ENCODE measurements at places on chromosomes 11 and 22. TPM values are rescaled to one million over a fixed set of nuclear protein-coding genes. Genes with fewer than 3 reads are reported as not detected.

Gene FOLH1
- not detected for total RNA-seq

Gene SYT7
- not detected for total RNA-seq

Gene HEPHL1
- not detected for total RNA-seq

Gene KCNJ11
- total RNA-seq: 0.56 TPM

GRCh38 chr11:61575886-61576861, 4.7 kb downstream of the SYT7 start:
- DNase-seq: no peak
- H3K4me3 ChIP-seq: no peak overlapping the region
- H3K36me3 ChIP-seq: no peaks in the 10 kb centered on the region

GRCh38 chr22:20847318-20847822, 11.2 kb downstream of the PI4KA start:
- peaks cover 33% of the 10 kb centered on the region for H3K4me1 ChIP-seq
- H3K27me3 ChIP-seq: no peaks in the 10 kb centered on the region
- H3K4me3 ChIP-seq: no peak overlapping the region
- peaks cover 2% of the 10 kb centered on the region for H3K36me3 ChIP-seq
- no peak overlapping the region for H3K27ac ChIP-seq
- no peak for DNase-seq

DNA sequence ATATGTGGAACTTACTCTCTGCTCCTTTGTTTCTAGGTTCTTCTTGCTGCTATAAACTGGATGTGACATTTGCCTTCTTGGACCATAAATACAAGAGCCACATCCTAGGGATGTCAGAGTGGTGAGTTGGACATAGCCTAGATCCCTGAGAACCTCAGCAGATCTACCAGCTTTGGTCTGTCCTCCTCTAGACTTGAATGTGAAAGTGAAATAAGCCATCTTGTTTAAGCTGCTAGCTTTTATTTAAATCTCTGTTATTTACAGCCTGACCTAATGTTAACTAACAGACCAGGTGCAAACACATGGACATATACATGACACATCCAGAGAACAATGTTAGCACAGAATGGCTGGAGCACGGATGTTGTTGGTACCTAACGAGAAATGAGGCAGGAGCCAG, 36.0 kb downstream of the SLN start:
- no peak overlapping the region for H3K27ac ChIP-seq
- H3K4me1 ChIP-seq: no peaks in the 10 kb centered on the region
- H3K36me3 ChIP-seq: no peaks in the 10 kb centered on the region
- peaks cover 9% of the 10 kb centered on the region for H3K27me3 ChIP-seq
- no peak for DNase-seq

DNA sequence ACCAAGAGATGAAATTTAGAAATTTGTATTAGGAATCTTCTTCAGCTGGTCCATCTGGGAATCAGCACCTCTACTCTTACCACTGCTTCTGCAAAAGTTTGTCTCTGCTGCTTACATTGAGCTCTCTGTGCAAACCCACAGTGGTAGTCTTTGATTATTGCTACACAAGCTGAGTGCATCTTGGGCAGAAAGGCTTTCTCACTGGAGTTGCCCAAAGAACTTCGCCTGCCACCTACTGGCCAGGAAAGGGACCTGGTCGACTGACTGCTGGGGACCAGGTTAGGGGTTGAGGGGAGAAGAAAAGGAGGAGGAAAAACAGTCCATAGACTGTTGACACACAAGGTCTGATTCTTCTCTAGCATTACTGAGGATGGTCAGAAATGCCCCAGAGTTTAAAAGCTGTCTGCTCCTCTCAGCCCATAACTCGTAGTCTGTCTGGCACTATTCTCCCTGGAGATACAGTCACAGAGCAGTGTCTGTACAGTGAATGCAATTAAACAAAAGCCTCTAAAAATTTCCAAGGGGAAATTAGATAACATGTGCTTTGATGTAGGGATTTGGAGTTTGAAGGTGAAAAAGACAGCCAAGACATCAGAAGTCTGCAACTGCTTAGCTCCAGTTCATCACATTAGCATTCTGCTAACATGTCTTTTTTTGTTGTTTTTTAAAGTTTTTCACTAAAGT, 215.0 kb upstream of the CTSC start:
- no peak overlapping the region for H3K4me3 ChIP-seq
- peaks cover 5% of the 10 kb centered on the region for H3K4me1 ChIP-seq
- peaks cover 3% of the 10 kb centered on the region for H3K27me3 ChIP-seq
- peak; percentile 57 for DNase-seq
- no peak overlapping the region for H3K27ac ChIP-seq

DNA sequence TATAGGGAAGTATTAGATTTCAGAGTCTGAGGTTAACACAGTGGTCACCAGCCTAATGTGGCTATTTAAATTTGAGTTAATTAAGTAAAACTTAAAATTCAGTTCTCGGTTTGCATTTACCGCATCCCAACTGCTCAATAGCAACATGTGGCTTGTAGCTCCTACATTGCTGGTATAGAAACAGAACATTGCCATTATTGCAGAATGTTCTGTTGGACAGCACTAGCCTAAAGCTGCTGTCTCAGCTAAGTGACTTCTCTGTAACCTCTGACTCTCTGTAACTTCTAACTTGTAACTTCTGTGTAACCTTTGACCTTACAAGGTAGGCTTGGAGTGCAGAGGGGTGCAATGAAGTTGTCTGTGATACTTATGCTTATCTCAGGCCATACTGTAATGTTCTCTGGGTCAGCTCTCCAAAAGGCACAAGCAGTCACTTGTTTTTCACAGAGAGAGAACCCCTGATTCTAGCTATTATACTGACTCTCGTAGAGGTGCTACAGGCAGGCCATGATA, 78.7 kb downstream of the ZNRF3 start:
- no peak for DNase-seq

DNA sequence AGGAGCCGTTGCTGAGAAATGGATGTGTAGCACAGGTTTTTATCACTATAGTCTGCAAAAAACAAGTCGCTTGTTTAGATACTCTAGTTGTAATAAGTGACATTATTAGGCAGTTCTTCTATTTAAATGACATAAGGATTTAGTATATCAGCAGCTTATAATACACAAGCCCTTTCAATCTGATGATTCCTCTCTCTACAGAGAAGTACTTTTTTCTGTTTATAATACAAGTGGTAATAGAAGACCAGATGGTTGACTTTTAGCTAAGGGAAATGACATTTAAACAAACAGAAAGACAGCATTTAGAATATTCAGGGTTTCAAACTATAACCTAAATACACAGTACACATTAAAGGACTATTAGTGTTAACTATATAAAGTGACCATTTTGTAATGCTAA, 60.4 kb downstream of the IMMP1L start:
- no peaks in the 10 kb centered on the region for H3K27me3 ChIP-seq
- peaks cover 39% of the 10 kb centered on the region for H3K36me3 ChIP-seq
- no peak overlapping the region for H3K27ac ChIP-seq

GRCh38 chr22:50625568-50626313, 2.2 kb downstream of the ARSA start:
- H3K4me3 ChIP-seq: no peak overlapping the region
- no peaks in the 10 kb centered on the region for H3K36me3 ChIP-seq
- H3K27me3 ChIP-seq: no peaks in the 10 kb centered on the region
- no peak for DNase-seq
- H3K4me1 ChIP-seq: peaks cover 44% of the 10 kb centered on the region
- H3K27ac ChIP-seq: no peak overlapping the region

DNA sequence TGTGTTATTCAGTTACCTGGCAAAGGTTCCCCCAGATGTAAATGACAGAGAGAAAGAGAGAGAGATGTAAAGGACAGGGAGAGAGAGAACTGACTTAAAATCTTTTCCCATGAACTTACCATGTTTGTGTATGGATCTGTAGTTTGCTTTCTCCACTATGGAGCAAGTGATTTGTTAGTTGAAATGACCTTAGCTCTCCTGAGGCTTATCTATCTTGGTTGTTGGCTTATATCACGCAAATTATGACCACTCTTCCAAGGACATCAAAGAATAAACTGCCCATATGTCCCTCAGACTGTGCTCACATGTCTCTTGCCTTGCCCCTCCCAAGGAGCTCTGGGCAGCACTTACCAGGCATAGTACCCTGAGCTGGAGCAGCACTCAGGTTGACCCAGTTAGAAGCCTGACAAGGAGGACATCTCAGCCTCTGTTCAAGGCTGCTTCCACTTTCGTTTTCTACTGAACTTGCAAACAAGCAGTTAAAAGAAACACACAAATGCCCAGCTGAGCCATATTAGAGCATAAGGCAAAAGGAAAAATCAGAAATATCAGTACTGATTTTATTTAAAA, 95.3 kb upstream of the RCN1 start:
- peak overlapping the region; percentile 29 for H3K4me3 ChIP-seq
- DNase-seq: no peak
- peak overlapping the region; percentile 30 for H3K27ac ChIP-seq
- peaks cover 9% of the 10 kb centered on the region for H3K4me1 ChIP-seq
- H3K27me3 ChIP-seq: peaks cover 8% of the 10 kb centered on the region

GRCh38 chr11:11081776-11082175, 223.9 kb upstream of the ZBED5 start:
- no peak overlapping the region for H3K4me3 ChIP-seq
- H3K27me3 ChIP-seq: no peaks in the 10 kb centered on the region
- peaks cover 6% of the 10 kb centered on the region for H3K4me1 ChIP-seq
- no peak overlapping the region for H3K27ac ChIP-seq
- no peaks in the 10 kb centered on the region for H3K36me3 ChIP-seq
- no peak for DNase-seq

- H3K4me1 ChIP-seq: peaks cover 46% of the 10 kb centered on the region
- H3K36me3 ChIP-seq: no peaks in the 10 kb centered on the region
- no peak overlapping the region for H3K27ac ChIP-seq
- peaks cover 82% of the 10 kb centered on the region for H3K27me3 ChIP-seq
Observed at GRCh38 chr11:120245434-120245833, 5.5 kb downstream of the POU2F3 start.

- no peak for DNase-seq
- H3K36me3 ChIP-seq: no peaks in the 10 kb centered on the region
- peaks cover 4% of the 10 kb centered on the region for H3K27me3 ChIP-seq
- H3K4me1 ChIP-seq: peaks cover 9% of the 10 kb centered on the region
- H3K4me3 ChIP-seq: no peak overlapping the region
- H3K27ac ChIP-seq: no peak overlapping the region
Observed at GRCh38 chr11:17596711-17597110, 49.7 kb downstream of the OTOG start.
